ENCODE measurements at places on chromosomes 3 and 15.
A peak's percentile ranks its signal among the peaks of the same experiment; 100 is the strongest.

GRCh38 chr3:185059766-185060165 is 93.1 kb downstream of the C3orf70 start:
- no peak for DNase-seq

DNA sequence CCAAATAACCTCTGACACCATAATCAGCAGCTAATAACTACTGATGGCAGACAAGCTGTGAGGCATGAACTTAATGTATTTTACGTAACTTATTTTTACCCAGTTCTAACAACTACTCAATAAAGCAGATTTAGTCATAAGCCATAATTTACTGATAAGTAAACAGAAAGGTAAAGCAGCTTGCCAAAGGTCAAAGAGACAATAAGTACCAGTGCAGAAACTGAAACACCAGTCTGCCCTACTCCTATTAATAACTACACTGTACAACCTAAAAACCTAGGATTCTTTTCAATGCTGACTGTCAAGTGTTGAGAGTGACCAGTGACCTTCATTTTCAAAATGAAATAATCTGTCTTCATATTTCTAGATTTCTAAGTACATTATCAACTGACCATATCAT is 152.2 kb downstream of the NR2E3 start:
- no peak for DNase-seq

- DNase-seq: no peak
These were observed 17.0 kb upstream of the PROK2 start for GRCh38 chr3:71801986-71802385.

DNA sequence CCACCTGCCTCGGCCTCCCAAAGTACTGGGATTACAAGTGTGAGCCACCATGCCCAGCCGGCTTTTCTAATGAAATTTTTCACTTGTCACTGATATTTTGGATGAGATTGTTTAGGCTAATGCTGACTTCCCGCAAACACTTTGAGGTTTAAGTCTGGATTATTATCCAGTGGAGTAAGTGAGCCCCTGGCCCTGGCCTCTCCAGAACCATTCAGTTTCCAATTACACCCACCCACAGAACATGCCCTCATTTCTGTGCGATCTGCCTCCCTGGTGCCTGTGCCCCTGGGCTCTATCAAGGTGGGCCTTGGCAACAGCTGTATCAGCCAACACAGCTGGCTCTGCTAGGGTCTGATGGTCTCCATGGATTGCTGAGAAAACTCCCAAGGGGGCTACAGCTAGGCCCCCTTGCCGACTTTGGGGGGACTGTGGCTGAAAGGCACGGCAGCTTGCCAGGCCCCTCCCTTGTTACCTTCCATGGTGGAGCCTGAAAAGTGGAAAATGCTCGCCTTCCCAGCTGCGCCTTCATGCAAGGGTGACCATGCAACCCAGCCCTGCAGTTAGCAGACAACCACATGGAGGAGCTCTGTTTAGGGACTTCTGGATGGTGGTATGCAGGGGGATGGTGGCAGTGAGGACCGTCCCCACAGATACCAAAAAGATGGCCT is 288.9 kb downstream of the FAM43A start:
- no peak for DNase-seq

DNA sequence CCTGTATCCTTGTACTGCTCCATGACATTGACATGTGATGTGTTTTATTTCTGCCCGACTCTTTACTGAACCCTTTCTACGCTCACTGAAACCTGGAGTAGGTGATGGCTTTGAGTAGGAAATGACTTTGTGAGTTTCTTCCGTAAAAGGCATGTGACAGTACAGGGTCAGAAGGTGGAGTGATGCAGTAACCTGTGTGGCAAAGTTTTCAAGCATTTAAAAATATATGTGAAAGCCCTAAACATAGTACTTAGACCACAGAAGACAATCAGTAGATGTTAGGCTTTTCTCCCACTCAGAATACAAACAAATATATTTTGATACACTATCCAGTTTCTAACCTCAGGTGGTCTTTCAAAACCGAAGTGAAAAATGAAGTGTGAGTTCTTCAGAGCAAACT is 31.3 kb upstream of the SACM1L start:
- DNase-seq: no peak

DNA sequence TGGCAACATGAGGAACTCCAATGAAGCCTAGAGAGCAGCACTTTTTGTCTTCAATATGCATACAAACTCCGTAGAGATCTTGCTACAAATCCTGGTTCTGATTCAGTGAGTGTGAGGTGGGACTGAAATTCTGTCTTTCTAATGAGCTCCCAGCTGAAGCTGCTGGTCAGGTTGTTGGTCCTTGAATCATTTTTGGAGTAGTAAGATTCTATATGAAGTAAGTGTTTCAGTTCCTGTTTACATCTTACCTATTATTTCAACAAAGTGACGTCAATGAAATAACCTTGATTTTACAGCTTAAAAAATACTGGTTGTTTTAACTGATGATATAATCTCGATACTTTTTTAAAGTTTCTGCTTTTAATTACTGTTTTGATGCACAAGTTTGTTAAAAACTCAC is 33.9 kb downstream of the SHQ1 start:
- DNase-seq: no peak

- DNase-seq: no peak
These were observed 29.2 kb downstream of the SCAPER start for GRCh38 chr15:76875911-76876310.

GRCh38 chr3:10455545-10455914 is 49.9 kb downstream of the ATP2B2 start:
- no peak for DNase-seq

GRCh38 chr15:62406305-62406891 is 241.3 kb upstream of the C2CD4B start:
- no peak for DNase-seq

DNA sequence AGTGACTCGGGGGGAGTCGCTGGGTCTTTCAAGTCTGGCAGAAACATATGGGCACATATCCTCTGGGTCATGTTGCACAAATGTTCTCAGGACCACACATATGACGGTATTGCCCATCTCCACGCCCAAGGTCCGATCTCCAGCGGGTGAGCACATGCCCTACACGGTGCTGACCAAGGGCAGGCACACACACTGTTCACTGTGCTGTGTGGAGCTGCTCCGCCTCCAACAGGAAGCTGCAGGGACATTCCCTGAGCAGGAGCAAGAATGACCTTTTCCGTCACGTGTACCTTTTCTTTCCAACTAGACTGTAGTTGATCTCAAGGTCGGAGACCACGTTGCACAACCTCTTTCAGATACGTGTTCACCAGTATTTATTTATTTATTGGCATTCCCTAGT is 41.7 kb upstream of the B3GNT5 start:
- DNase-seq: no peak

- DNase-seq: peak; percentile 28
These were observed 219.9 kb upstream of the PROK2 start for GRCh38 chr3:72004749-72005292.

GRCh38 chr3:26657348-26657976 is 34.9 kb downstream of the LRRC3B start:
- no peak for DNase-seq

GRCh38 chr3:143538061-143538460 is 310.2 kb downstream of the SLC9A9 start:
- no peak for DNase-seq

GRCh38 chr3:42742259-42742658 is 30.8 kb downstream of the CCDC13 start:
- no peak for DNase-seq

DNA sequence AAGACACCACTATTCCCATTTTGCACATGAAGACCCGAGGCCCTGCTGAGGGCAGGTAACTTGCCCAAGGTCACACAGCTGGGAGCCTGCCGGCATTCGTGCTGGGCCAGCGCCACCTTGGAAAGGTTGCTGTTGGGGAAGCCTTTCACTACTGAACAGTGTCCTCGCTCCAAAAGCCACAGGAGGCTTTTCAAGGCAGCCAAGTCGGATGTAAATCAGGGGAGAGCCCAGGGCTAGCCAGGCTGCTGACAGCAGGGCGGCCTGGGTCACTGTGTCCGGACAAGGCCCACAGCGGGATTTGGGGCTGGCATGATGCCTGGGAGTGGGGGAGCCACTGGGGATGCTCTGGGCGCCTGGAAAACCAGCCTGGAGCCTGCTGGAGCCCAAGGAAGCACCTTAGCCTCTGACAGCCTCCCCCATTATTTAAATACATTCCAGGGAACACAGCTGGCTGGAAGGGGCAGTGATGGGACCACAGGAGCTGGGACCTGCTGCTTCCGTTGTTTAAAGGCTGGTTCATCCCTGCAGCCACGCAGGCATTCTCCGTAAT is 10.5 kb downstream of the SLC6A6 start:
- DNase-seq: no peak

DNA sequence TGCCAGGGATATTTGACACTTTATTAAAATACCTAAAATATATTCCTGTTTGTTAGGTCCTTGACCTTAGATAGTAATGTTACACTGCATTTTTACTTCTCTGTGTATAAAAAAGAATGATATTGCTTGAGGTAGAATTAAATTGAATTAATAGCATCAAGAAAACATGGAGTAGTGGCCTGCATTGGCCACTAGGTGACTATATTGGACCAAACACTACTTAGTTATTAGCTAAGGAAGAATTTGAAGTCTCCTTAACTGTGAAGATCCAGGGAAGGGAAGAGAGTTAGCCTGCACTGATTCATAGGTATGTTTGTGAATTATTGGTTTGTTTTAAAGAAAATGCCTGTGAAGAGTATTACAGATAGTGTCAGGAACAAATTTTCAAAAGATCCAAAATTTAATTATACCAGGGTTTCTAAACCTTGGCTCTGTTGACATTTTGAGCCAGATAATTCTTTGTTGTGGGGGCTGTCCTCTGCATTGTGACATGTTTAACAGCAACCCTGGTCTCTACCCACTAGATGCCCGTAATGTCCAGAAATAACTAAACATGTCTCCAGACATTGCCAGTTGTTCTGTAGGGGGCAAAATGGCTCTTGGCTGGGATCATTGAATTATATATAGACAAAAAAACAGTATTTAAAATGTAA is 103.6 kb upstream of the THSD4 start:
- DNase-seq: peak; percentile 54

DNA sequence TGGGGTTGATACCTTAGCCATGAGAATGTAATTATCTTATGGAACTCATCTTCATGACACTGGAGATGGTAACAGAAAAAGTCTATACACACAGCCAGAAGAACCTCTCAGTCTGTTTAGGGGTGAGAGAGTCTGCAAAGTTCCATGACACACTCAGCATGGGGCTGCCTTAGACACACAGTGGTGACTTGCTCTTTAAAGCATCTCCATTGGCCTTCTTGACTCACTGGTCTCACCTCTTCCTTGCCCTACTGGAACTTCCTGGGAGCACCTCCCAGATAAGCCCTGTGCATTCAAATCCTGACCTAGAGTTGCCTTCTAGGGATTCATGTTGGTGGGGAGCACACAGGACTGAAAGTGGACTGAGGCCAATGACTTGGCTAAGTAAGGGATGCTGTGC is 9.3 kb downstream of the MAGI1 start:
- DNase-seq: no peak

DNA sequence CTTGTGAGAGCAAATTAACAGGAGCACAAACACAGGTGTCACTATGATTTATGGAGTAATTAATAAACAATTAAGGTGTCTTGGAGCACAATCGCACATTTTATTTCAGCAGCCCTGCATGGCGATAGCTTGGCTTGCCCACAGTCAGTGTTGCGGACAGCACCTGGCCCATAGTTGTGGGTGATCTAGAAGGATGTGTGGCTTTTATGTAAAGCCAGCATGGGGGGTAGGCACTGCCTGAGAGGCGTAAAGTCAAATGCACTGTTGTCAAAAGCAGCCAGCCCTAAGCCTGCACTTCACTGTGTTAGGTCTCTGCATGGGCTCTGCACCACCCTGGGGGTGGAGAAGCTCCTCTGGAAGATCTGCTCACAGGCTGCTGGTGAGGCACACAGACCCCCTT is 177.4 kb upstream of the PPP2R3A start:
- DNase-seq: no peak

GRCh38 chr3:160225176-160226025 is at the start of gene C3orf80:
C3orf80 (plus strand) TSS chr3:160225422; CDS start chr3:160225636, 214 bp downstream.
- DNase-seq: peak; percentile 79

- DNase-seq: peak; percentile 66
These were observed 35.4 kb upstream of the DUSP7 start for GRCh38 chr3:52091586-52092270.

- DNase-seq: no peak
These were observed 96.6 kb downstream of the FHIT start for GRCh38 chr3:61154457-61155198.

GRCh38 chr3:187098923-187099512 is 40.3 kb downstream of the RPL39L start:
- DNase-seq: no peak

- DNase-seq: no peak
These were observed 42.0 kb upstream of the TP63 start for GRCh38 chr3:189589179-189589569.

DNA sequence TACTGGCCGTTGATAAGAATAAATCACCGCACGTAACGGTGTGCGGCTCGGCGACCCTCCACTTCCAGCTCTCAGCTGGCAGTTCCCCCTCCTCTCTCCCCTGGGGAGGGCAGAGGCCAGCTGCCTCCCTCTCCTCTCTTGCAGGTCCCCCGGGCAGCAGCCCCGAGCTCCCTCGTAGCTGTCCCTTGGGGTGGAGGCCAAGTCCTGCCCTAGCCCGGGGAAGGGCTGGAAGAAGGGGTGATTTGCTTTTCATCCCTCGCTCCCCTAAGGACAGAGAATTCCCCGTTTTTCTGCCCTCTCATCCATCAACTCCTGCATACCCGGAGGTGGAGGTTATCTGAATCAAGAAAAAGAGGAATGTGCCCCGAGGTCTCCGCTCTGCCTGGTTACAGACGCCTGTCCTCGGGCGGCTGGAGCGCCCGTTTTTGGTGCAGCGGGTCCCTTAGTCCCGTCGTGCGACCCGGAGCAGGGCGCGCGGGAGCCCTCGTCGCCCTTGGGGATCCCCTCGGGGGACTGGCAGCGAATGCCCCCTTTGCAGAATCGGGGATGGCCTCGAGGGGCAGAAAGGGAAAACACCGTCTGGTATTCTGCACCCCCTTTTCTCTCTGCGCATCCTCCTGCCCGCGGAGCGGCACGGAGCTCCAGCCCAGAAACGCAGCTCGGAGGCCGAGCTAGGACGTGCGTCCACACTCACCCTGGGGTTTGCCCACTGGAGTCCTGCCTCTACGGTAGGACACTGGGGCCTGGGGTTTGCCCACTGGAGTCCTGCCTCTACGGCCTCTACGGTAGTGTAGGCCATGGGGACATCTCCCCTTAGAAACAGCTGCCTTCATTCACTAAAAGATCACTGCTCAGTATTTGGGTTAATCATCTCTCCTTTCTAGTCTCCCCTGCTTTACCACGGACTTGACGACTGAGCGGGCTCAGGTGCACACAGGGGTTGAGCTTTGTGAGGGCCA is 2.2 kb downstream of the PTPRG start:
- DNase-seq: peak; percentile 18

- no peak for DNase-seq
These were observed 102.6 kb downstream of the CD200R1L start for GRCh38 chr3:112744106-112744505.
